ENCODE measurements at places on chromosomes 1 and 21.

- DNase-seq: no peak
Observed at GRCh38 chr1:180791806-180792205, 120.9 kb upstream of the KIAA1614 start.

- no peak for DNase-seq
Observed at GRCh38 chr21:26587736-26588201, 14.7 kb upstream of the CYYR1 start.

DNA sequence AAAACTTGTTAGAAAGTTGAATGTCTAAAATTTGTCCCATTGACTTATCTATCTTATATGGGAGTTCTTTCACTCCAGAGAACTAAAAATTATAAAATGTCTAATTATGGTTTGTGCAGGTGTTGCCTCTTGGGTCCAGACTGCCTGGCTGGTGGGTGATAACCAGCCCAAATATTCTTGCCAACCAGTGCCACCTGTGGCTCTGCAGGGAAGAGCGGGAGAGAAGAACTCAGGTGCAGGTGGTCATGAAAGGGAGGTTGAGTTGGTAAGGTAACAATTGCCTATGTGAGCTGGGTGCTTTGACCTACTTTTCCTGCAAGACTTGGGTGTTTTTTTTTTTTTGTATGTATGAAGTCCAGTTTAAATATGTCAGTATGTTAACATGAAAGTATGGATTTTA is 10.2 kb downstream of the RPS6KC1 start:
- DNase-seq: no peak

DNA sequence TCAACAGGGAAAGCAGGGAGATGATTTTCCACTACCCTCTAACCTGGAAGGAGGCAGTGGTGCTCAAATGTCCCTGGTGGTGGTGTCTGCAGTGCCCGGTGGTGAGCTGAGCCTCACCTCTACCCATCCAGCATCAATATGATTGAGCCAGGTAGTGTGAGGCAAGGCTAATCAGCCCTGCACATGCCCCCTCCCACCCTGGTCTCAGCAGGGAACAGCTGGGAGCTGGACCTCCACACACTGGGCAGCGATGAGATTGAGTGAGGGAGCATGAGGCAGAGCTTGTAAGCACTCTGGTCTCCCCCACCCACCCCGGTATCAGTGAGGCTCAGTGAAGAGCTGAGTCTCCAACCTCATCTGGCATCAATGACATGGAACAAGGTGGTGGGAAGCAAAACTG is 634.3 kb downstream of the PTPRU start:
- no peak for DNase-seq

GRCh38 chr21:44907966-44908895 is 12.5 kb downstream of the ITGB2 start:
- no peak for DNase-seq

DNA sequence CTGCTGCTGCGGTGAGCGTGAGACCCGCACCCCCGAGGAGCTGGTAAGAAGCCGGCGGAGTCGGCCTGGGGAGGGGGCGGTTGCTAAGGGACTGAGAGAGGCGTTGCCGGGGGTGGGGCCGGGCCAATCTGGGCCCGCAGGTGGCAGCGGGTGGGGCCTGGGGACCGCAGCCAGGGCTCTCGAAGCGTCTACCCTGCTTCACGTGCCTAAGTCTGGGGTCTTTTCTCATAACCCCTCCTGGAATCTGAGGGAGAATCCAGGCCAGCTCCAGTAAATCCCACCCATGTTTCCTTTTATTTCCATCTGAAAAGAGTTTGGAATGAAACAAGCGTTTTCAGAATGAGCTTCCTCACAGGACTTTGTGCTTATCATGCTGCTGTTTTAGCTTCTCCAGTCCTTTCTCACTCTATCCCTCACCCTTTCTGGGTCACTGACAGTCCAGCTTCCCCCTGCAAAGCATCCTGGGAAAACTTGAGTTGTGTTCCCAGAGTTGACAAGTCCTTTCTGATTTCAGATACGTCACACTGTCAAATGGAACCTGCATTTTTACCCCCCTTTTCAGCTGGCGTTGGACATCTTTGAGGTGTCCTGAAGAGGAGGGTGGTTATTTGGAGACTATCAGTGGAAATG is 431 bp downstream of the CLCN6 start:
- peak; percentile 83 for DNase-seq

DNA sequence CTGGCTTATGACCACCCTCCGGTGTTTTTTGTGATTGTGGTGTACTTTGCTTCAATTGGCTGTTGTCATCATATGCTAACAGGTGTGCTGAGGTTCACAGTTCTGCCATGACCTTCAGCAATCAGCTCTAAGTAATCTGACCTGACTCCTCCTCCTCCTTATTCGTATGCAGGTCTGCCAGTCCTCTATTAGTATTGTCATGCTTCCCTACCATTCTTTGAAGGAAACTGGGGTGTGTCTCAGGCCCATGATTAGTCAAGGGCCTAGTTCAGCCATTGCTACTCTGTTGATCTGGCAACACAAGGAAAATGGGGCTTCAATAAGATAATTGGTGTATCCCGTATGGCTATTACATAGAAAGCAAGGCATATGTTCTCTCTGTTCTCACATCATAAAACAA is 332.3 kb upstream of the DPYD start:
- DNase-seq: no peak

DNA sequence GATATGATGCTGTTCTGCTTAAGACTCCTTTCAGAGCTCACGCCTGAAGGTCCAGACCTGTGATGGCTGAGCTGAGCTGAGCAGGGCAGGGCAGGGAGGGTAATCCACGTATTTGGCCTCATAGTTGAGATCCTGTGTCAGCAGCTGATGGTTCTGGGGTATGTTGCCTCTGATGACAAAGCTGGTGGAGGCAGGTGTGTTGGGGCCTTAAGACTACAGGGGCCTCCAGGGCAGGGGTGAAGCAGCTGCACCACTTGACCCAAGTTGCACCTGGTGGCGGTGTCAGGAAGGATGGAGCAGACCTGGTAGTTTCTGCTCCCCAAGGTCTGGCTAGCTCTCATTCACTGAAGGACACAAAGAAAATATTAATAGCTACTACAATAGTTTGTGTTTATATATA is 57.0 kb downstream of the FCRL5 start:
- no peak for DNase-seq

DNA sequence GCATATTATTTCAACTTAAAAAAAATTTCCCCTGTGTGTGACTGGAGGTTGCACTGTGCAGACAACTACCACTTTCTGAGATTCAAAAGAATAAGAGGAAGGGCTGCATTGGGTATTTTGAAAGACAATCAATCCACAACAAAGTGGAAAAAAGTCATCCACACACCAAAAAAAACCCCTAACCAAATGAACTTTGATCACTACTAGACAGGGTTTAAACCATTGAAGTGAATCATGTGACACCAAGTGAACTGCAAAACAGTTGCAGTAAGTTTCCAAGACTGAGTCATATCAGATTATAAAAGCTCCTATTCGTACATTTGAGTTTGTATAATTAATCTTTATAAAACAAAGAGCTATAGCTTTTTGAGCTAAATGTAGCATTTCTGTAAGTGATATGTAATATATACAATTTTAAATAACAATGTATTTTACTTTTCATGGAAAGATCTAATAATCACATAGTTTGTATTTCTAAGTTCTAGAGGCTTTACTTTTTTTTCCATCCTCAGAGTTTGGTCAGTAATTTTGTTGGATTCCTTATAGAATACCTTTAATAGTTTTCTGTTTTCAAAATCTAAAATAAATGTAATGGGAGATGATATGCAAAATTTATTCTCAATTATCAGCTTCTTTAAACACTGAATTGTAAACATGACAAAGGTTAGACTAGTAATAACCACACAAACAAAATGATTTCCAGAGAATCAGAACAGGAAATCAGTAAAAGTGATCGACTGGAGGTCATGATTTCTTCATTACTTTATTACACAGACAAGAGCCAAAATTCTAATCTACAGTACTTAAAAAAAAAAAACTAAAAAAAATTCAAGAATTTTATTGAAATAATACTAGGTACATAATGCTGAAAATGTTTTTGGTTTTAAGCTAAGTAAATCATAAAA is 50.5 kb upstream of the GFI1 start:
- DNase-seq: peak; percentile 24

GRCh38 chr1:179007233-179007632 is 18.5 kb upstream of the FAM20B start:
- no peak for DNase-seq

DNA sequence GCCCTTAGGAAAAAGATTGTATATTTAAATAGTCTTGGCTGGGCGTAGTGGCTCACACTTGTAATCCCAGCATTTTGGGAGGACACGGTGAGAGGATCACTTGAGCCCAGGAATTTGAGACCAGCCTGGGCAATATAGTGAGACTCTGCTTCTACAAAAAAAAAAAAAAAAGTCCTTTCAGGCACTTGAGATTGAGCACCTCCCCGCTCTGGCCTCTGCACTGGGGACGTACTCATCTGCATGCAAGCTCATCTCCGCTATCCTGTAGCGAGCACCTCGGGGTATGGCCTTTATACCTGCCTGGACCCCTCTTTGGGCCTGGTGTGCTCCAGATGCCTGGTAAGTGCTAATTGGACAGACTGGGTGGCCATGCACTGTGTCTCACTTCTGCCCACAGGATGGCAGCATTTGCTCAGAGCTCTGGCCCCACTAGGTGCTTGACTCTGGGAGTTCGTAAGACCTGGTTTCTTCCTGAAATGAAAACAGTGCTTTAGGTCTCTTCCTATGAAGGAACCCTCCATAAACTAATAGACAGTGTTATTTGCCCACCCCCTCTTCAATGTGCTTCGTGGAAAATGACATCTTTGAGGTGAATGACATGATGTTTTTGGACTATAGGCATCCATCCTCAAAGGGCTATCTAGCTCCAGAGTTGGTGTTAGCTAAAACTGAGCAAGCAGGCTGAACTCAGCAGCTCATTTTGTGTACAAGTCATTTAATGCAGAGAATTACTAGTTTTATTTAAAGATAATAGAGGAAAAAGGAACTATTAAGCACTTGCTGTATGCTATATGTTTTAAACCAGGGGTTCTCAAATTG is 61.7 kb upstream of the ADAR start:
- DNase-seq: peak; percentile 80

DNA sequence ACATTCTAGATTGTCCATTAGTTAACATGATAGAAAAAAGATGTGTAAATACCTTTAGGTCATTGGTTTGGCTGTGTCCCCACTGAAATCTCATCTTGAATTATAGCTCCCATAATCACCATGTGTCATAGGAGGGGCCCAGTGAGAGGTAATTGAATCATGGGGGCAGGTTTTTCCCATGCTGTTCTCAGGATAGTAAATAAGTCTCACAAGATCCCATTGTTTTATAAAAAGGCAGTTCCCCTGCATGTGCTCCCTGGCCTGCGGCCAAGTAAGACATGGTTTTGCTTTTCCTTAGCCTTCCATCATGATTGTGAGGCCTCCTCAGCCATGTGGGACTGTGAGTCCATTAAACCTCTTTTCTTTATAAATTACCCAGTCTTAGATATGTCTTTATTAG is 32.5 kb upstream of the SLC44A5 start:
- no peak for DNase-seq

- DNase-seq: no peak
Observed at GRCh38 chr1:100511058-100511457, 26.9 kb upstream of the GPR88 start.

DNA sequence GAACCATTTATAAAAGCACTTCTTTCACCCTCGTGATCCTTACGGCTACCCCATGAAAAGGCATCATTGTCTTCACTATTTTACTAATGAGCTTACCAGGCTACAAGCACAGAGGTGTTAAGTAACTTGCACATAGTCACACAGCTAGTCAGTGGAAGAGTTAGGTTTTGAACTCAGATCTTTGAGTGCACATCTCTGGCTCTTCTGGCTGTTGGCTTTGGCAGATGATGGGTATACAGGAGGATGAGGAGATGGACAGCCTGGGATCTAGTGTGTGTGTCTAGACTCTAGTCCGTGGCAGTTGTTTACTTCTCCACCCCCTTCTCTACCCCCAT is 11.6 kb downstream of the VANGL2 start:
- no peak for DNase-seq

DNA sequence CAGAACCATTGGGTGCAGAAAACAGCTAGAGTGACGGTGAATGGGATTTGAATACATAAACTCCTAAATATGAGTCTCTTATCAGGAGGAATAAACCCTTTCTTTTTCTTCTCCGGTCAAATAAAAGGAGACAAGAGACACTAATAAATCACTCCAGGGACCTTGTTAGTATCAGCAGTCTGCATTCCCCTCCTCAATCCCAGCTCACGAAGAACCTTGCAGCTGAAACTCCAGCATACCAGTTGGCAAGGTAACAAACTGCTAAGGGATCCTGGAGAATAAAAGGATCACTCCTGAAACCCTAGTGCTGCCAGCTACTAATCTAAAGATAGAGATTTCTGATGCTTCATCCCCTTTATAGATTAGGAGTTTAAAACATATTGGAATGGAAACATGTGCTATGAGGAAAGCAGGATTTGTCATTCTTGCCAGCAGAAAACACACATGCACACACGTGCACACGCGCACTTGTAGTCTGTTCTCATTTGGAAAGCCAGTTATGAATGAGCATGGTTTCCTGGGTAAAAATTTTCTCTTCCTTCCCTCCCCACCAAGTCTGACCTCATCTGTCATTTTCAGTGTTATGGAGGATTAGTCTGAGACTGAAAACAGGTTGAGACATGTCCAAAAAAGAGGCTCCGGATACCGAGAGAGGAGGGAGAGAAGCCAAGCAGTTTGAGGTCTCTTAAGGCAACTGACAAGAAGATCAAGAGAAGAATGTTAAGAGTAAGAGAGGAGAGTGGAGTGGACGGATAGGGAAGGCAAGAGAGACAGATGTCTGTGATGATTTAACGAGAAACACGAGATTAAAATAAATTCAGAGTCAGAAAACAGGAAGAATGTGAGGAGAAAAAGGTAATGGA is 10.9 kb downstream of the IER5 start:
- DNase-seq: peak; percentile 26

DNA sequence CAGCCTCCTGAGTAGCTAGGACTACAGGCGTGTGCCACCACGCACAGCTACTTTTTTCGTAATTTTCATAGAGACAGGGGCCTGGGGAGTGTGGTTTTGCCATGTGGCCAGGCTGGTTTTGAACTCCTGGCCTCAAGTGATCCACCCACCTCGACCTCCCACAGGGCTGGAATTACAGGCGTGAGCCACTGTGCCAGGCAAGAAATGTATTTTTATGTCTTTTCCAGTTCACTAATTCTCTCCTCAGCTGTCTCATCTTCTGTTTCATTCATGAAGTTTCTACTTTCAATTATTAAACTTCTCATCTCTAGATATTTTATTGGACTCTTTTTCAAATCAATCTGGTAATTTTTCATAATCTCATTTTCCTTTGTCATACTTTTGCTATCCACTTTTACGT is 72.1 kb upstream of the DISP3 start:
- no peak for DNase-seq

DNA sequence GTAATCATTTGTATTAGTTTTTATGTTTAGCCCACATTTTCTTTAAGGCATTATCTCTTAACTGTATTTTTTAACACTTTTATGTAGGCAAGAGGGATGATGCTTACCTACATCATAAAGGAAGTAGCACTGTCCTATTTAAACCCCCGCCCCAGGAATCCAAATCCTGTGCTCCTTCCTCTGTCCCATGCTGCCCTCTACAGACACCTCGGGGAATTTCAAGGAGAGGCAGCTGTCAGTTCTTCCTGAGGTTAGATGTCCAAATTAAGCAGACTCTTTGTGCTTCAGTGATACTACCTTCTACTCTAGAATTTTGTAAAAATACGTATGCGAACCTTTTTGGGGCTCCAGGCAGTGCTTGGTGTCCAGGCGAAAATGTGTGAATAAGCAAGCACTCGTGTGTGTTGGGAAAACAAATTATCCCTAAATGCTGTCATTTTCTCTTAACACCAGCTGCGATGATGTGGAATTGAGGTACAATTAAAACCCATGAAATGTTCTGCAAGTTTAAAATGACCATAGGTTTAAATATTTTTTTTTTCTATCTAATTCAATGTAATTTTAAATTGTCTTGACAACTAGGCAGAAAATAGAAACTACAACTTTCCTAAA is 19.2 kb downstream of the CRCT1 start:
- DNase-seq: no peak

- DNase-seq: peak; percentile 81
Observed at GRCh38 chr1:154998818-154999570, 3.6 kb upstream of the ZBTB7B start.

All from CD4-positive, alpha-beta T cell treated with Interleukin-17A for 4 hours (primary cell).